ENCODE measurements at places on chromosomes 7 and 10.

GRCh38 chr10:103766751-103767505, 88.4 kb downstream of the SH3PXD2A start:
- no peak for DNase-seq

- DNase-seq = peak; percentile 30
Observed at GRCh38 chr7:3518546-3518945, 217.5 kb downstream of the SDK1 start.

GRCh38 chr7:123819001-123819400, 26.0 kb upstream of the HYAL4 start:
- DNase-seq = no peak

GRCh38 chr10:6148908-6149307, 53.8 kb upstream of the PFKFB3 start:
- DNase-seq = no peak

DNA sequence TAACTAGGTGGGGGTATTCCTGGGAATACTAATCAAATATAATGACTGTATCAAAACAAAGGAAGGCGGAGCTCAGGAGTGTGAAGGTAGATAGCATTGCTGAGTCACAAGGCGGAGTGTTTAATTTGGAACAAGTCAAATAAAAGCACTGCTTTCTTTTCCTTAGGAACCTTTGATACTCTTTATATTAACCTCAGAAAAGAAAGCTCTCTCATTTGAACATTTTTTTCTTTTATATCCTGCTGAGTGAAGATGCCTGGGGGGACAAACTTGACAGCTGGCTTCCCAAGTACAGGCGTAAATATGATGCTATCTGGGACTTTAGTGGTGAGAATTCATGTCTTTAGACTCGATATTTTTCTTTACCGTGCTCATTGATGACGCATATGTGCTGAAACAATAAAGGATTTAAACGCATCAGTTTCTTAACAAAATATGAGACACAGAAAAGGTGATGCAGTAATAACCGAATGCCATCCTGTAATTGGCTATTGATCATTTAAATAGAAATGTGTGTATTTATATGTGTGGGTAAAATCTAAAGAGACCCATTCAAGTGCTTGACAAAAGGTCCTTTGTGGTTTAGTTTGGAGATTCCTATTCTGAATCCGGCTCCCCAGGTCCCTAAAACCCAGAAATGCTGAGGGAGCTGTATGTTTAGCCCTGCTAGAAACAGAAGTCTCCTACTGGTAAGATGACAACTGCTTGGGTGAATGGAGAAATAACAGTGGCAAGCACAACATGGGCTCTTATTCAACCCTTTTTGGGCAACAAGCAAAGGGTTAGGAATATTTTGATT, 102.7 kb downstream of the PRTFDC1 start:
- DNase-seq = no peak

DNA sequence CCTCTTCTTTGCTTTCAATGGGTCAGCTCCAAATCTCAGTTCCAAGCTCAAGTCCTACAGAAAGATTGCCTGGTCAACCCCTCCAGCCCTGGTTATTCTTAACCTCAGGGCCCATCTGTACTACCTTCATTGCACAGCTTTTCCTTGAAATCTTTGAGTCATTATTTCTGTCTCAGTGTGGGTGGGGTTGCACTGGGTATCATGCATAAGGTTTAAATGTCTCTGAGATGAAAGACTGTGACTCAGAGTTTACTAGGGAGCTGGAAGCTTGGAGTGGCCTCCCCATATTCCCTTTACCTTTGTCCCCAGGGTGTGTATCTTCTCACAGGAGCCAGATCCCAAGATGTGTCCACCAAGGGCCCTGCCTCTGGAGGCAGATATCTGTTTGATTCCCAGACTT, 3.3 kb upstream of the OR6V1 start:
- no peak for DNase-seq

GRCh38 chr10:36182179-36182566, 540.1 kb upstream of the FZD8 start:
- no peak for DNase-seq

- DNase-seq = no peak
Observed at GRCh38 chr7:136290351-136290750, 313.2 kb upstream of the MTPN start.

- DNase-seq = peak; percentile 68
Observed at GRCh38 chr7:23261843-23262452, 15.4 kb downstream of the GPNMB start.

DNA sequence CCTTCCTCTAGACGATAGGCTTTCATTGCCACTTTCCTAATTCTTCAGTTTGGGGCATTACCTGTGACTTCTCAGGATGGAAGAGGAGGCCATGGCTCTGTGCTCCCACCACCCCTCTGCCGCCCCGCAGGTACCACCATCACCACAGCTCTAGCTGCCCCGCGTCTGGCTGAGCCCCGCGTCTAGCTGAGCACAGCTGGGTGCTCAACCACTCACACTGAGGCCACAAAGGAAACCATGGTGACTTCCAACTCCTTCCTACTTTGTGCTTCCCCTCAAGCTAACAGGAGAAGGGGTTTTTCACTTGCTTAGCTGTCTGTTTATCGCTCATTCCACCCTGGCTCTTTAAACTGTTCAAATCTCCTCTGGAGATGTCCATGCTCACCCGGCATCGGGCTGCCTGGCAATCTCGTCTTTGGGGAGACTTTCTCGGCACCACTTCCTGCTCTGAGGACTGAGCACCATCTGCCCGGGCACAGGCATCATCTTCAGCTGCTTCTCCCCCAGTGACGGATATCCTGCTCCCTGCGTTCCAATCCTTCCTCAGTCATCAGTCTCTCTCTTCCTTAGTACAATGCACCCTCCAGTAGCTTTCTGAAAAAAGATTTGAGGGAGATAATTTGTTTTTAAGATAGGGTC, 59.4 kb downstream of the MAD1L1 start:
- DNase-seq = no peak

DNA sequence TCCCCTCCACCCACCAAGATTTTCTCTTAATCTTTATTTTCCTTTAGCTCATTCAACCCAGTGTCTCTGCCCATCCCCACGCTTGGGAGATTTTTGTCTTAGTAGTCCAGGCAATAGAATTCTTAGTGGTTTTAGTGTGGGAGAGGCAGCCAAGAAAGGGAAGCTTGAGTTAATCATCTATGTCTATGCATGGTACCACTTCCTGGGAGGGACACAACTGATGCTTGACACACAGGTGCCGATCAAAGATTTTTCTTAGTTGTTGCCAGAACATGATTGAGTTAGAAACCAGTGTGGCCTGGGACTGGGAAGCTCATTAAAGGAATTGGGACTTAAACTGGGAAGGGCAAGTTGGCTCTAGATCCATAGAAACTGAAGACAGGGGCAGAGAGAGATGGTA, 3.1 kb downstream of the STRA8 start:
- DNase-seq = no peak

- no peak for DNase-seq
Observed at GRCh38 chr10:102545997-102546396, 42.2 kb downstream of the SUFU start.

GRCh38 chr10:119305860-119306513, 98.6 kb downstream of the GRK5 start:
- no peak for DNase-seq

GRCh38 chr7:137476937-137477336, 133.4 kb upstream of the PTN start:
- no peak for DNase-seq

GRCh38 chr10:100562008-100562672, 26.4 kb downstream of the HIF1AN start:
- DNase-seq = no peak

DNA sequence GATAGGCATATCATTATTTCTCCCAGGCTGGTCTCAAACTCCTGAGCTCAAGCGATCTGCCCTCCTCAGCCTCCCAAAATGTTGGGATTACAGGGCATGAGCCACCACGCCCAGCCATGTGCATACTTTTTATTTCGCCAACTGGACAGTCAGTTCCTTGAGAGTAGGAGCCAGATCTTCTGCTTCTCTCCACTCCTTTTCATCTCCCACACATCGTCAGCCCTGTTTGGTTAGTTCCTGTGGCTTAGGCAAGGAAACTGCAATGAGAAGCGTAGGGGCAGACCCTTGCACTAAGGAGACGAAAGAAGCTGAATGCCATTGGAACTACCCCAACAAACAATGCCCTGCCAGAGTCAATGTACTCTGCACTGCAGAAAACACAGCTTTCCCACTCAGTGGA, 178.2 kb downstream of the TRIL start:
- DNase-seq = no peak

DNA sequence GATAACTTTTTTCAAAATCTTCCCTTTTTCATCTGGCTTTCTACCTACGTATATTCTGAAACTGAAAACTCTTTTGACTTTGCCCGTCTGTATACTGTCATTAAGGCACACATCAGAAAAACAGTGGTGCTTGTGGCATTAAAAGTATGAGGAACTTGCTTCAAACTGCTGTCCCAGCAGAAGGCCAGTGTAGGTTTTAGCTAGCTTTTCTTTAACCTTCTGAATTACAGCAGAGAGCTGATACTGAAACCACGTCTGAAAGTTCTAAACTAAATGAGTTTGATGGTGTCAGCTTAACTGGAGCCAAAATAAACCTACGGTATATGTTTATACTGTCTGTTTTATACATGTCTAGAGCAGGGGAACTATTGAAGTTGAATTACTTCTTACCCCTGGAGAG, 283.4 kb downstream of the TFEC start:
- DNase-seq = no peak

- DNase-seq = no peak
Observed at GRCh38 chr7:44142028-44142427, 896 bp upstream of the MYL7 start.

DNA sequence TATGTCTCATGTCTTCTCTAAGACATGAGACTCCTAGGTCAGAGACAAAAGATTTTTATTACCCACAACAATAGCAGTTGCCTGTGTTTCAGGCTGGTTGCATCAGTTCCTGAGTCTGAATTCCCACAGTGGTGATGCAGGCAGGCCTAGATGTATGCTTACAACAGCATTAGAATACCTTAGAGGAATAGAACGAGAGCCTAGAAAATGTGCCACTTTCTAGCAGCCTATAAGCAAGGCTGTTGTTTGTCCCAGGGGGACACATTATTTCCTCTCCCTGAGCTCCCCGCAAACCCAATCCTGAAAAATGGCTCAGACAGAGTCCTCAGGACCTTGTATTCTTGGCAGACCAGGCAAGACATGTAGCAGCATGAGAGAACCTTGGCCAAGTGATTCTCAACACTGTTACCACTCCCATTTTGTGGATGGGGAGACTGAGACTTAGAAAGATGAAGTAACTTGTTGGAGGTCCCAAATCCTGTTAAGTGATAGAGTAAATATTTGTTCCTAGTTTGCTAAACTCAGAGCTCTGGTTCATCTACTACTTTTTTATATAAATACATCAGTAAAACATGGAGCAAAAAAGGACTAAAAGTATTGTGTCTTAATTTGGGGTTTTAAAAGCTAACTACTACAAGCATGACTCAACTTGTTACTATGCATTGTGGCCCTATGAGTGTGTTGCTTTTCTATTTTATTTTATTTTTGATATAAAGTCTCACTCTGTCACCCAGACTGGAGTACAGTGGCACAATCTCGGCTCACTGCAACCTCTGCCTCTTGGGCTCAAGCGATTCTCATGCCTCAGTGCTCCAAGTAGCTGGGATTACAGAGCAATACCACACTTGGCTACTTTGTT, 14.2 kb downstream of the VTI1A start:
- no peak for DNase-seq

DNA sequence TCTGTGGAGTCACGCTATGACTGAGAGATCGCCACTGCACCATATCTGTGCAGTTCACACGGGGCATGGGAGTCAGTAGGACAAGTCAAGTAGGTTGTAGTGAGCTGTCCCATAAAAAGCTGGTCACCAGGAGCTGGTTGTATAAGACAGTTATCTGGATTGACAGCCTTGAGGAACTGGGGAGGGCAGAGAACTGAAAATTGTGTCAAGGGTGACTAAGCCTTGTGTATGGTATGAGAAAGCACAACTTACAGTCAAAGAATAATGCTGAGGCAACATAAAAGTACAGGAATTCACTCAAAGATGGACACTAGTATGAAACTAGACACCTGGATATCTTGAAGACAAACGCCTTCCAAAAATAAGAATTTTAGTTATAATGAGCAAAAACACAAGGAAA, 564.9 kb downstream of the POM121L12 start:
- DNase-seq = no peak

GRCh38 chr7:43628431-43628830, 45.5 kb downstream of the STK17A start:
- no peak for DNase-seq

- DNase-seq = no peak
Observed at GRCh38 chr7:25353732-25354131, 125.4 kb upstream of the NPVF start.

GRCh38 chr10:32692174-32692573, 246.2 kb downstream of the CCDC7 start:
- peak; percentile 87 for DNase-seq

GRCh38 chr7:158239290-158239981, 348.2 kb downstream of the PTPRN2 start:
- no peak for DNase-seq

DNA sequence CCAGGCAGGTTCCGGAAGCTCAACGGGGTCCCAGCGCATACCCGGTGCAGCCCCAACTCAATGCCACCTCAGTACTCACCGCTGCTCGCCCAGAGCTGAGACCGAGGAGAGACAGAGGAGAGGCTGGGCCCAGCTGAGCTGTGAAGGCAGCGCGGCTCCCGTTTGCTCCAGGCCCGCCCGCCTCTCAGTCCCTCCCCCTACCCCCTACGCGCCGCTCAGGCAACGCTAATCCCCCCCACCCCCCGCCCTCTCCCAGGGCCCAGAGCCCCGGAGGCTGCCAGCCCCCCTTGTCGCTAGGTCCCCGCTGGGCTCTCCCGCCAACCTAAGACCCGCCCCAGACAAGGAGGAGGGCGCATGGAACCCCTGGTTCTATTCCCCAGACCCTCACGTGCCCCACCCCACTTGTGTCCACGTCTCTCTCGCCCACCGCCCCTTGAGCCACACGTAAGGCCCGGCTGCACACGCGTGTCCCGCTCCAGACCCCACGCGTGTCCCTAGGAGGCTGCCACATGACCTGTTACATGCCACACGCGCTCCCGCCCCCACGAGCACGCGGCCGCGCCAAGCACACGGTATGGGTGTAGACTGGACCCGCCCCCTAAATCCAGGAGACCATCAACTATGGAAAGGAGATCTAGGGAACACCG, at the start of gene PSD:
TSS of gene PSD (minus strand) at position 164 of the 647 bp plus-strand sequence. CDS start 1,747 bp downstream, outside the sequence.
- DNase-seq = peak; percentile 38

DNA sequence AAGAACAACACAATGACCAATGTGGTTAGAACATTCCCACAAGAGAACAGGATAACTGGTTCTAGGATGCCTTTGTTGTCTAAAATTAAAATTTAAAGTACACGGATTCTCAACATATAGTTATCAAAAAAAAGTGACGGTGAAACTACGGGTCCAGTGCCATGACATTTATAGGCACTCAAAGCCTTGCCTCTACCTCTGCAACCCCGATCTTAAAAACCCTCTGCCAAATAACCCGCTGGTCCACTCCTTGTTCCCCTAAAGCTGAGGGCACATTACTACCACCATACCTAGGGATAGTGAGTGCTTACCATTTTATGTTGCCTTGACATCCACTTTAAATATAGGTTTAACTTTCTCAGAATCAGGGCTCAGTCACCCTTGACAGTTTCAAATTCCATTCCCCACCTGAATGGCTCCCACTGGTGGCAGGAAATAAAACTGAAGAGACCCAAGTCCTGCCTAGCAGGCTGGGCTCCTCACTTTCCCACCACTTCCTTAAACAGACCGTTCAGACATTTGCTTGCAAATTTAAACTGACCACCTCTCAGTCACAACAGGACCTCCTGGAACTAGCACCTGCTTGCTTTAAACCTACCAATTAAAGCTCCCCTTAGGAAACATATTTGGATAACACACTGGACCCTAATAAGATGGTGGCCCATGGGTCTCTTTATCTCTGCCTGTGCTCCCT, 169.9 kb upstream of the ASAH2 start:
- DNase-seq = peak; percentile 22

GRCh38 chr7:84060000-84060399, 134.6 kb downstream of the SEMA3A start:
- no peak for DNase-seq
